ENCODE measurements at places on chromosomes 6 and 20.

GRCh38 chr6:14442242-14442641 lies 324.7 kb downstream of the CD83 start:
- no peak for DNase-seq

- no peak for DNase-seq
Measured at GRCh38 chr6:106767271-106767670, 137.9 kb downstream of the QRSL1 start.

GRCh38 chr6:160160450-160160849 lies 38.8 kb downstream of the SLC22A1 start:
- no peak for DNase-seq

DNA sequence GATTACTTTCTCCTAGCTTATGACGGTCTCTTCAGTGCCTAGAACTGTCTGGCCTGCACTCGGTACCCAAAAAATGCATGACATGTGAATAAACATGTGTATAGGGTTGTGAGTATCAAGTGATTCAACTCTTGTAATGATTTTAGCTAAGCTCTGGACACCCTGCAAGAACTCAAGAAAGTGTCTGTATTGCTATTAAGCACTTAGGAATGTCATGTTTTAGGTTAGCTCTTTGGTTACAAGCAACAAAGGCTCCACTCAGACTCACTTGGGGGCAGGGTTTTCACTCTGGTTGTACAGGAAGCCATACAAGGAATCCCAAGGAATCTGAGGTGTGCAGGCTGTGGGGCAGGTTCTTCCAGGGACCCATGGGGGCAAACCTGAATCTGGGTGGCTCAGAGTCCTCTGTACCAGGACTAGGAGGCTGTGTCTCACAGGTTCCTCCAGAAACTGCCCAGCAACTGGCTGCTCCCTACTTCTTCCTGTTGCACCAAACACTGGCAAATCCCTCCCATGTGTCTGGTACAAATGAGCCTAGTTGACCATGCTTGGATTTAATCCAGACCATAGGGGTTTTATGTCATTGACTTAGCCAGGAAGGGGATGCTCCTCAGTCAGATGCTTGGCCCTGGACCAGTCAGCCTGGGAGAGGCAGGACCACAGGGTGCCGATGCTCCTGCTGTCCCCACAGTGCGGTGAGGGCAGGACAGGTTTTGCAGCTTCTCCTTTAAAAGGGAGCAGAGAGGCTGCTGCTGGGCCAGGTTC lies 77.9 kb upstream of the CDH4 start:
- DNase-seq: no peak

DNA sequence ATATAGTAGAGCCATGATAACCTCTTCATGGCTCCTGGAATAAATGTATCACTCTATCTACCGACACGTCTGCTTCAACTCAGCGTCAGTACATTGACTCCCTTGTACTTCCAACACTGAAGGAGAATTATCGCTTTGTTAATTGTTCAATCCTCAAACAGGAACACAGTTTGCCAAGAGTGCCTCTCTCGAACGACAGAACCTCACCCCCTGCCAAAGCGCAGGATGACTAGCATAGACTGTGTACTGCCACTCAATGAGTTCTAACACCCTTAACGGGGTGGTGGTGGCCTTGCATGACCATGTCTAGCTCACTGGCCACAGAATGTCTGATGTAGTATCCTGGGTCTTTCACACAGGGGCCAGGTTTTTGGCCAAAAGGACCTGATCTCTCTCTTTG lies 81.4 kb upstream of the HEY2 start:
- DNase-seq: no peak

GRCh38 chr20:51388227-51388626 lies 154.3 kb downstream of the NFATC2 start:
- DNase-seq: peak; percentile 26

- DNase-seq: peak; percentile 51
Measured at GRCh38 chr20:19828232-19828631, 70.2 kb downstream of the RIN2 start.

GRCh38 chr6:163728442-163729126 lies 314.1 kb downstream of the QKI start:
- no peak for DNase-seq

DNA sequence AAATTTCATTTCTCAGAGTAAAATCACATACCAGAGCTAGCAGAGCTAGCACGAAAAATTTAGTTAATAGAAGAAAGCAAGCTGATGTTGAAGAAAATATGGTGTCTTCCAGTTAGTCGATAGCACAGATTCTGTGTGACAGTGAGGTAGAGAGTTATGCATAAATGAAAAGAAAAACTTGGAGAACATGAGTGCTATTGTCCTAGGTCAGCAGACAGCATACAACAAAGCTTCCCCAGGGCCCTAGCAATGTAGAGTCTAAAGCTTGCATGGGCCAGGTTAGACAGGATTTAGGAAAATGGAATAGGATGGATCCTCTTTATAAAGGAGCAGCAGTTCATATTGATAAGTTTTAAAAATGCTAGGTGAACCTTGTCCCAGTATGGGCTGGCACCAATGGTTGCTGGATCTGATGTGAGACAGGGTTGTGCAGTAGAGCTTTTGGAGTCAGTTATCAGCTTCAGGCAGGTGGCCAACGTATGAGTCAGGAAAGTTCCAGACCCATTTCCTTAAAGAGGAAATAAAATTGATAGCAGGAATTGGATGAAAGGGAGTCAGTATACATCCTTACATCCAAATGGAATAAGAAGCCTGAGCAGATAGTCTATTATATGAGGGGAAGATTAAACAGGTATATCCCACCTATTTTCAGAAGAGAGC lies 277.2 kb downstream of the FRK start:
- peak; percentile 8 for DNase-seq

DNA sequence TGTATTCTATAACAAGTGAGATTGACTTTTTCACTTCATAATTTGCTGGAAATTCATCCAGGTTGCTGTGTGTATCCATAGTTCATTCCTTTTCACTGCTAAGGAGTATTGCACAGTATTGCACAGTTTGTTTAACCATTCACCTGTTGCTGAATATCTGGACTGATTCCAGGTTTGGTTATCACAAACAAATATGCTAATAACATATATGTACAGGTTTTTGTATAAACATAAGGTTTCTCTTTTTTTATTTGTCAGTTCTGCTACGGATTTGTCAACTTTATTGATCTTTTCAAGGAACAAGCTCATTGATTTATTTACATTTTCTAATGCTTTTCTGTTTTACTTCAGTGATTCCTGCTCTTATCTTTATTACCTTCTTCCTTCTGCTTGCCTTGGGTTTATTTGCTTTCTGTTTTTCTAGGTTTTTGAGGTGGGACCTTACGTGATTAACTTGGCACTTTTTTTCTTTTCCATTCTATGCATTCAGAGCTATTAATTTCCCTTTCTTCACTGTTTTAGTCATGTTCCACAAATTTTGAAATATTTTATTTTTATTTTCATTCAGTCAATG lies 117.0 kb upstream of the OGFRL1 start:
- DNase-seq: no peak

GRCh38 chr6:7727086-7727945 lies 1.4 kb downstream of the BMP6 start:
- DNase-seq: peak; percentile 36

DNA sequence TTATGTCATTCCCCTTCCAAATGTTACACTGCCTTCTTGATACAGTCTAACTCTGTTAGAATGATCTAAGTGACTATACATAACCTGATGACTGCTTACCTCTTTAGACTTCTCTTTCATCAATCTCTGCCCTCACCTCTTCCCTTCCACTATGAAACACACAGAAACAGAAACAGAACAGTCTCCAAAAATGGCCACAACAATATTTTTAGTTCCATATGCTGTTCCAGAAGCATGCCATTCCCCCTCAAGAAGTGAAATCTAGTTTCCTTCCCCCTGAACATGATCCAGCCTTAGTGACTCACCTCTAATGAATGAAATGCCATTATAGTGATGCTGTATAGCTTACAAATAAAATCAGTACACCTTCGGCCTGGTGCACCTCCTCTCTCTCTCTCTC lies 229.3 kb upstream of the TENT5A start:
- DNase-seq: peak; percentile 75

DNA sequence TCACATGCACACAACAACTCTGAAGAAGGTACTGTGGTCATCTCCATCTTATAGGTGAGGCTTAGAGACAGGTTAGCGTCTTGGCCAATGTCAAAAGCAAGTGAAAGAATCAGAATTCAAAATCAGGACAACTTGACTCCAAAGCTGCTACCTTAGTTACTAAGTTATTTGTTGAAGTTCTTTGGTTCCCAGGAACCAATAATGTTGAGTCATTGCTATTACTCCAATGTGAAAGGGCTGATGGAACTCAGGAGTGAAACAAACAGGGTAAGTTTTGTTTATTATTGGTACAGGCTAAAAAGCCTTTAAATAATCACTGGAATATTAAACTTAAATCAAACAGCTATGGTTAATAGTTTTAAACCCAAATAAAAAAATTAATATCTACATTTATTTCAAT lies 111.1 kb downstream of the PDSS2 start:
- no peak for DNase-seq

DNA sequence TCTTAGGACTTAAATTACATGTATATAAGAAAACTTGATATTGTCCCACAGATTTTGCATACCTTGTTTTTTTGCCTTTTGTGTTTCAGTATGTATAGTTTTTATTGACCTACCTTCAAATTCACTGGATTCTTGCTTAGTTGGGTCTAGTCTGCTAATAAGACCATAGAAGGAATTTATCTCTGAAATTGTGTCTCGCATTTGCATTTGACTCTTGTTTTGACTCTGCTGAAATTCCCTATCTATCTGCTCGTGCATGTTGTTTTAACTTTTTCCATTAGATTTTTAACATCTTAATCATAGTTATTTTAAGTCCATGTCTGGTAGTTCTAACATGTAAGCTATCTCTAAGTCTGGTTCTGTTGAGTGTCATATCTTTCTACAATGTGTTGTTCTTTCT lies 163.9 kb downstream of the SCP2D1 start:
- no peak for DNase-seq

DNA sequence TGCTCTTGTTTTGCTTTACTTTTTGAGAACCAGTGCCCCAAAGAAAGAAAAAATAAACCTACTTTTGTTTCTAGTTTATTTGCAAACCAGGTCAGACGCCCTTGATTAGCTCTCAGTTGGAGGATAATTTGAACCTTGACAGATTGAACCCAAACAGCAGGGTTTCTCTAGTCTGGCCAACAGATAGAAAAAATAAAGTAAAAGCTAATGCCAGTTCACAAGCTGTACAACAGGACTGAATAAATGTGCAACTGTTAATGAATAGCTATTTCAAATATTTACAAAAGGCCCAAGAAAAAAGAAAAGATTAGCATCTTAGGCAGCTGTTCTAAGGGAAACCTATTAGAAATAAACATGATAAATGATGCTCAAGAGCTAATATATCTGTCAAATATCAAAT lies 331.8 kb downstream of the CDKAL1 start:
- DNase-seq: no peak

GRCh38 chr6:12490904-12491571 lies 200.9 kb downstream of the EDN1 start:
- DNase-seq: peak; percentile 94

DNA sequence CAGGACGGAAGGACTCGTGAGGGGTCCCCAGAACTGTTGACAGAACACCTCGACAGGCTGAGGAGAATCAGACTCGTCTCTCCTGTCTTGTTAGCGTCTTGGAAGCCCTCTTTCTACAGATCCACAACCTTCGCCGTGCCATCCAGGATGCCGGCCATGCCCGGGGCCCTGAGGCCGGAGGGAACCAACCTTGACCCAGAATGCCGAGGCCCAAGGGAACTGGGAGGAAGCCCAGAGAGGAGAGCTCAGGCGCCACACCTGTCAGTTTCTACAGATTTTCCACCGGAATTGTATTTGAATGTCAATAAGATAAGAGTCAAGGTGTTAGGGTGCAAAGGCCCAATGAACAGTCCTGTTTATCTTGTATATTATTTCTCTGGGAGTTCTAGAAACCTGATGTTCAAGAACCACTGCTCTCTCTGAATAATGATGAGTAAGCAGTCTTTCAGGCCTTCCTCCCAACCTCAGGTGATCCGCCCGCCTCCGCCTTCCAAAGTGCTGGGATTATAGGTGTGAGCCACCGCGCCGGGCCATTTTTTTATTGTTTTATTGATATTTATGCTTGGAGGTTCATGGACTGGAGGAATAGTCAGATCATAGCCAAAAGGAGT lies 799 bp upstream of the ME1 start:
- DNase-seq: no peak

DNA sequence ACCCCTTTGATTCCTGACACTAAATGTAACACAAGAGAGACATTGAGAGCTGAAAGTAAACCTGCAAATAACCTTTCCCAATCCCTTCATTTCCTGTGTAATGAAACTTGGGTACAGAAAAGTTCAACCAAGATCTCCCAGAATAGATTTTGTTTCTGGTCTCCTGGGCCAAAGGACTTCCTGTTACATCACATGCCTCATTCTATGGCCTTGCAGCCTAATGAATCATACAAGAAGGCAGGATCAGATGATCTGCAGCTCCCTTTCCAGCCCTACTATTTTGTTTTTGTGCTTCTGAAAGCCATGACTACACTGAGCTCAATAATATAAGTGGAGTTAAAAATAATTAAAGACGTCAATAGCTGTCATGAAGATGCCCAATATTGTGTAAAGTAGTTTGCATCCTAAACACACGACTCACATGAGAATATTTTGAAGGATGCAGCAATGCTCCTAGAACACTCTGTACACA lies 73.4 kb upstream of the NOX3 start:
- DNase-seq: peak; percentile 97

DNA sequence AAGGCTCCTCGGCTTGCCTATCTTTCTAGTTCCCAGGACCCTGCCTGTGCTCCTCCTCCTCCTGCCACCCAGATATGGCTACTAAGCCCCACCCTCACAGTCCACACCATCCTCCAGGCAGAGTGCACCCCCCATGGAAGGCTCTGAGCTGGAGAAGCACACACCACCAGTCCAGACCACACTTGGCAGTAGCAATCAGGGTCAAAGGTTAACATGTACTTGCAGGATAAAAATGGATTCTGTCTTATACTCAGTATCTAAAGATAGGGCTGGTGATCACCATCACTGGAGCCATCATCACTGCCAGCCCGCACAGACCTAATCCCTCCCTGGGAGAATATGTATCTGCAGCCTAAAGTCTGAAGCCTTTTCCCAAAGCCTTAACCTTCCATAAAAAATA lies 83.4 kb downstream of the PRKN start:
- no peak for DNase-seq

DNA sequence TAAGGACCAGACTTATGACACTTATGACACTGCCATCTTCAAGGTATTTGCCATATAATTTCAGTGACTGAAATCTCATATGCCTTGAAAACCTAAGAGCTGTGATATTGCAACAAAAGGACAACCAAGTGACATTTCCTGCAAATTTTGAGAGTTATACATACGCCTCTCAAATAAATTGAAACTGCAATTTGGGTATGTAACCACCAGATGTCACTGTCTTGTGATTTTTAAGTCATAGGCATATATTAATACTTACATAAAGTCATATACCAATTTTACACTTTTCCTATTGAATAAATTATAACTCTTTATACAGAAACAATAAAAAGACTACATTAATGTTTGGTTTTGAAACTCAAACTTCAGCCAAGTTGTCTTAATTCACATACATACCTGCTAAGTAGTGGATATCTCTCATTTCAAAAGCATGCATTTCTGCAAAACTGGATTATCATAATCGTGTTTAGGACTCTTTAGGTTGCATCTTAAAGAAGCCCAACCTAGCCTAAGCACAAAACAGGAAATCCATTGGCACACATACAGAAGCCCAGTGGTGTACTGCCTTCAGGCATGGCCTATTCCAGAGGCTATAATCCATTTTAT lies 180.2 kb downstream of the PACRG start:
- peak; percentile 74 for DNase-seq

All from fibroblast of pulmonary artery (primary cell).